ENCODE measurements at places on chromosomes 16 and 17.
A peak's percentile ranks its signal among the peaks of the same experiment; 100 is the strongest.

- DNase-seq = no peak
Measured at GRCh38 chr17:72702136-72702735, 390.3 kb downstream of the SLC39A11 start.

- no peak for DNase-seq
Measured at GRCh38 chr17:39716073-39716818, 14.1 kb downstream of the MIEN1 start.

DNA sequence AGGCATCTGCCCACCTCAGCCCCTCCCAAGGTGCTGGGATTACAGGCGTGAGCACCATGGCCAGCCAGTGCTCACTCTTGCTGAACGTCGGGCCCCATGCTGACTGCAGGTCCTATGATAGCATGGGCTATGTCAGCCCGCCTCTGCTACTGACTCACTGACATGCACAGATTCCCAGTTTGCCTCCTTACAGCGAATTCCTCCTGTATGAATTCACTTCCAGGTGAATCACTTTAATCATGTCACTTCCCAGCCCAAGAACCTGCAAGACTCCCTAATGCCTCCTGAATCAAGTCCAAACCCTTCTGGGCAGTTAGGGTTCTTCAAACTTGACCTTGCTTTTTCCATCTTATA, 16.1 kb upstream of the UBTF start:
- DNase-seq = no peak

DNA sequence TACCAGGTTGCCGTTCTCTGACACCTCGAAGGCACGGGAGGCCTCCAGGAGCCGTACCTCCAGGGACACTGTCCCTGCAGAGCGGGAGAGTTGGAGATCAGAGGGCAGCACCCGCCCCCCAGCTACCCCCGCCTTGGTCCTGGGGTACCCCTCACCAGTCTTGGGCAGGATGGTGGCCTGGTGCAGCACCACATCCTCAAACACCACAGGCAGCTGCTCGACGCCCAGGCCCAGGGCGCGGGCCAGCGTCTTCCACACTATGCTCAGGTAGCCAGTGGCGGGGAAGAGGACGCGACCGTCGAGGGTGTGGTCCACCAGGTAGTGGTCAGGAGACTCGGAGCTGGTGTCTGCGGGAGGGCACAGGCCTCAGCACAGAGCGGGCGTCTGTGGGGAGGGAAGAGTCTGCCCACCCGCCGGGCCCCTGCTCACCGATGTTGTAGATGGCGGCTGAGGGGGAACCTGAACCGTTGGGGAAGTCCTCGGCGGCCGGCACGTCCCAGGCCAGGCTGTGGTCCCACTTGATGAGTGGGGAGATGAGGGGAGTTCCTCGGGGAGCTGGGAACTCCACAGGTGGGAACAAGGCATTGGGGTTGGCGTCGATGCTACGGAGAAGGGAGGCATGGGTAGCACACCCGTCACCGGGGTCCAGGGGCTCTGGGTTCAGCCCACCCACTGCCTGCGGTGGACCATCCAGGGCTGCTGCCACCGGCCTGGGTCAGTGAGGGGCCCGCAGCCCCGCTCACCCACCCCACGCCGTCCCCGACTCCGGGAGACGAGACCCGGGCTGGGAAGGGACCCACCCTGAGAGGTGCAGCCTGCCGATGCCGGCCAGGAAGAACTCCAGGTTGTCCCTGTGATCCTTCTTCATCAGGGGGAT, 9.8 kb downstream of the FASN start:
- no peak for DNase-seq

DNA sequence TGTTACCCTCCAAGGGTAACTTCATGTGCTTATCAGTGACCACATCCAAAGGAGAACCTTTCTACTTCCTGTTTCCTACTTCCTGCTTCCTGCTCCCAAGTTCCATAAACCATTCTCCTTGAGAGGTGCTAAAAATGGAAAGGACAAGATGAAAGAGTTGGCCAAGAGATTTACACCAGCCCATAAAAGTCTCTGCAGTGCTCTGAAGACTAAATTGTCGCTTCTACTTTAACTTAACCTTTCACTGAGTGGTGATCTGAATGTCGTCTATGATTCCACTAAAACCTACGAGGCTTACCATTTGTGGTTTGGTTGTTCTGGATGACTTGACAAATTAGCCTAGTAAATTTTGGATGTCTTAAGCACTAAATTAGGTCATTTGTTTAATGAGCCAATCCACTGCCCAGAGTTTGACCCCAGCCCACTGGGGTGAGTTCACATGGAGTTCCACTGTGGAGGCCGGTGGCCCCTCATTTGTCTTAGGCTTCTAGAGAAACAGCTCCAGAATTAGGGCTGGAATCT, 333.1 kb downstream of the FOXL1 start:
- no peak for DNase-seq

GRCh38 chr16:56547120-56547948, 17.5 kb upstream of the MT4 start:
- DNase-seq = no peak

GRCh38 chr16:3485821-3486505, 9.3 kb downstream of the C16orf90 start:
- no peak for DNase-seq

DNA sequence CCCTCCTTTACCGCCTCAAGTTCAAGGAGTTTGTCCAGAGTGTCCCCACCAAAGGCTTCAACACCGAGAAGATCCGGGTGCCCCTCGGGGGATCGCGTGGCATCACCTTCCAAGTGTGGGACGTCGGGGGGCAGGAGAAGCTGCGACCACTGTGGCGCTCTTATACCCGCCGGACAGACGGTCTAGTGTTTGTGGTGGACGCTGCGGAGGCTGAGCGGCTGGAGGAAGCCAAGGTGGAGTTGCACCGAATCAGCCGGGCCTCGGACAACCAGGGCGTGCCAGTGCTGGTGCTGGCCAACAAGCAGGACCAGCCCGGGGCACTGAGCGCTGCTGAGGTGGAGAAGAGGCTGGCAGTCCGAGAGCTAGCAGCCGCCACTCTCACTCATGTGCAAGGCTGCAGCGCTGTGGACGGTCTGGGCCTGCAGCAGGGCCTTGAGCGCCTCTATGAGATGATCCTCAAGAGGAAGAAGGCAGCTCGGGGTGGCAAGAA, 1.1 kb downstream of the ARL4D start:
- no peak for DNase-seq

- DNase-seq = no peak
Measured at GRCh38 chr17:1367351-1367745, 32.7 kb downstream of the YWHAE start.

GRCh38 chr16:49693445-49693844, 162.5 kb downstream of the ZNF423 start:
- DNase-seq = no peak

- no peak for DNase-seq
Measured at GRCh38 chr16:54493594-54493993, 207.0 kb upstream of the IRX3 start.

DNA sequence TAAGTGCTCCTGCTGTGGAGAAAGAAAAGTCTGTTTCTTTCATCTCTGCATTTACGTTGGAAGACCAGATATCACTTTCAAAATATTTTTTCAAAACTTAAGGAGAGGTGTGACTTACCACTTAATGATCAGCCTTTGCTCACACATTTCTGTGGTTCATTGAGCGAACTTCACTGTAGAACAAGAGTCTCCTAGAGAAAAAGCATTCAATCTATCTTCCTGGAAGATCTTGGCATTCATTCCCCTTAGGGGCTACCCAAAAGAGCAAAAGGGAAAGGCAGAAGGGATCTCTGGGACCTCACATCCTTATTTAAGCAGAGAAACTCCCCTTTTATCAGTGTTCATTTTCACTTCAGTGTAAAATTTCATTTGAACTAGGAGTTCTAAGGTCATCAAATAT, 61.2 kb downstream of the HS3ST3A1 start:
- DNase-seq = no peak

GRCh38 chr17:58330538-58330996, 2.0 kb upstream of the TSPOAP1 start:
- peak; percentile 72 for DNase-seq

DNA sequence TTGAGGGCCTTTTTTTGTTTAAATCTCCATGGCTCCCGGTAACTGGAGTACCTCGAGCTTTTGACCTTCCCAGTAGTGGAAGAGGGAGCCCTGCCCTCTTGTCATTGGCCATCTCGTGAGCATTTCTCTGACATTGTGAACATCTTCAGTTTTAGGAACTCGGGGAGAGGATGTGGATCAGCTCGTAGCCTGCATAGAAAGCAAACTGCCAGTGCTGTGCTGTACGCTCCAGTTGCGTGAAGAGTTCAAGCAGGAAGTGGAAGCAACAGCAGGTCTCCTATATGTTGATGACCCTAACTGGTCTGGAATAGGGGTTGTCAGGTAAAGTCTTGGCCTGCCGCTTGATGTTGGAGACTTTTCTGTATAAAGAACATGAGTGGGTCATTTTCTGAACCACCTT, 24.3 kb downstream of the NTAN1 start:
- no peak for DNase-seq

DNA sequence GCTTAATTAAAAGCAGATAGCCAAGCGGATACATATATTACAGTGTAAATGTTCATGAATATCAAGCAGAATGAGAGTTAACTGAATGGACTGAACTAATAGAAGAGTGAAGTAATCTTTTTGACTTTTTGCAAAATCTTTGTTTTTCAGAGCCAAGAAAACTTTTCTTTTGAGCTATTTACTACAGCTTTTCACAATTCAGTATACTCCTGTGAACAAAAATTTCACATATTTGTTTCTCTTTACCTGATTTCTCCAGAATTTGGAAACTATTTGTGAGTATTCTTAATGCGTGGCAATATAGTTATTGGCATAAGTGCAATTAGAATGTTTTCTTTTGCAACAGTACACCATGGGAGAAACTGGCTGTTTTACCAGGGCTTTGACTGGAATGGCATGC, 9.1 kb upstream of the DUXB start:
- DNase-seq = no peak

GRCh38 chr17:18182978-18183333, 672 bp upstream of the ALKBH5 start:
- peak; percentile 91 for DNase-seq

GRCh38 chr16:84585886-84586285, 32.0 kb downstream of the COTL1 start:
- no peak for DNase-seq

Measured in stimulated activated CD8-positive, alpha-beta memory T cell treated with anti-CD3 and anti-CD28 coated beads, Interleukin-4, amount 100 ng/mL, for 48 hours (primary cell).